ENCODE measurements at places on chromosomes 4 and X. TPM values are rescaled to one million over a fixed set of nuclear protein-coding genes. Genes with fewer than 3 reads are reported as not detected.

- no peaks in the 10 kb centered on the region for H3K4me1 ChIP-seq
- no peak overlapping the region for H3K27ac ChIP-seq
- H3K27me3 ChIP-seq: no peaks in the 10 kb centered on the region
- H3K4me3 ChIP-seq: no peak overlapping the region
These were observed 144.8 kb upstream of the UNC5C start for GRCh38 chr4:95693594-95693993.

GRCh38 chr4:184798504-184798903 is 27.3 kb downstream of the ACSL1 start:
- no peak overlapping the region for H3K4me3 ChIP-seq
- H3K4me1 ChIP-seq: peaks cover 4% of the 10 kb centered on the region
- H3K27me3 ChIP-seq: peaks cover 7% of the 10 kb centered on the region
- H3K36me3 ChIP-seq: peaks cover 5% of the 10 kb centered on the region

GRCh38 chr4:86944964-86945781 is 10.4 kb downstream of the AFF1 start:
- DNase-seq: no peak
- no peaks in the 10 kb centered on the region for H3K27me3 ChIP-seq
- no peak overlapping the region for H3K27ac ChIP-seq
- H3K4me1 ChIP-seq: peaks cover 23% of the 10 kb centered on the region
- no peaks in the 10 kb centered on the region for H3K36me3 ChIP-seq

- H3K4me3 ChIP-seq: no peak overlapping the region
- peaks cover 11% of the 10 kb centered on the region for H3K36me3 ChIP-seq
- H3K27ac ChIP-seq: no peak overlapping the region
- peaks cover 20% of the 10 kb centered on the region for H3K4me1 ChIP-seq
- no peaks in the 10 kb centered on the region for H3K27me3 ChIP-seq
These were observed 14.0 kb downstream of the STOX2 start for GRCh38 chr4:183919141-183919540.

STK32B gene
- total RNA-seq: 3.4 TPM
